Caco-2 (cell line): ENCODE measurements at places on chromosomes 5 and 9. TPM values are rescaled to one million over a fixed set of nuclear protein-coding genes. Genes with fewer than 3 reads are reported as not detected.

DNA sequence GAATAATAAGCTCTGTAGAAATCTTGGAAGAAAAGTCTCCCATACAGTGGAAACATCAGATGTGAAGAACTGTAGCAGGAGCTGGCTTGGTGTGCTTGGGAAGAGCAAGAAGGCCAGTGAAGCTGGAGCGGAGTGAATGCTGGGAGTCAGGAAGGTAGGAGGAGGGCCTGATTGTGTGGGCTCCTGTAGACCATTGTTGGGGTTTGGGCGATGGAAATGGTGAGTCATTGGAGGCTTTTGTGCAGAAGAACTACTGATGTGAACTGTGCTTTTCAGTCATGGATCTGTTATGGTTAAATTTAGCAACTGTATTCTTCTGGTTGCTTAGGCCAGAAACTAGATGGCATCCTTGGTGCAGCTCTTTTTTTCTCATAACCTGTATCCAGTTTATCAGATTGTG lies 2.3 kb downstream of the ICE1 start:
- no peaks in the 10 kb centered on the region for H3K36me3 ChIP-seq
- H3K27me3 ChIP-seq: no peaks in the 10 kb centered on the region
- no peak for DNase-seq
- no peak overlapping the region for H3K27ac ChIP-seq
- no peak overlapping the region for H3K4me3 ChIP-seq
- H3K4me1 ChIP-seq: peaks cover 20% of the 10 kb centered on the region

- H3K36me3 ChIP-seq: no peaks in the 10 kb centered on the region
- no peak overlapping the region for H3K27ac ChIP-seq
- no peak overlapping the region for H3K4me3 ChIP-seq
- no peaks in the 10 kb centered on the region for H3K4me1 ChIP-seq
Observed at GRCh38 chr5:136793300-136793699, 428.0 kb upstream of the TRPC7 start.

GADD45G gene
- 3.7 and 5.4 TPM in 2 replicates for total RNA-seq

DNA sequence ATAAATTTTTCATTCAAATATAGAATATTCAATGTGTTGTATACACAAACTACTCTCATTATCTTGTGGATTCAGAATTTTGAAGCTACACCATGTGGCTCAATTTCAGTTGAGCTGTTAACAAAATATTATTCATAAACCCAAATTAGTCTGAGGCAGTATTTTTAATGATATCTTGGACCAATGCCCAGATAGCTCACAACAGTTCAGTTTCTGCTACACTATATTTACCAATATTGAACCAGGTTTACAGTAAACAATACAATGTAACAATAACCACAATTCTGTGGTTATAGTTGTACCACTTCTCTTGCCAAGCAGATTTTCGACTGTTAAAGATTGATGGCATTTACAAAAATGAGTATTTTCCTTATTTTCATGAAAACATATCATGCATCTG lies 99.9 kb downstream of the SSBP2 start:
- no peak overlapping the region for H3K27ac ChIP-seq
- H3K4me3 ChIP-seq: no peak overlapping the region
- H3K36me3 ChIP-seq: no peaks in the 10 kb centered on the region
- no peaks in the 10 kb centered on the region for H3K4me1 ChIP-seq
- DNase-seq: no peak

DNA sequence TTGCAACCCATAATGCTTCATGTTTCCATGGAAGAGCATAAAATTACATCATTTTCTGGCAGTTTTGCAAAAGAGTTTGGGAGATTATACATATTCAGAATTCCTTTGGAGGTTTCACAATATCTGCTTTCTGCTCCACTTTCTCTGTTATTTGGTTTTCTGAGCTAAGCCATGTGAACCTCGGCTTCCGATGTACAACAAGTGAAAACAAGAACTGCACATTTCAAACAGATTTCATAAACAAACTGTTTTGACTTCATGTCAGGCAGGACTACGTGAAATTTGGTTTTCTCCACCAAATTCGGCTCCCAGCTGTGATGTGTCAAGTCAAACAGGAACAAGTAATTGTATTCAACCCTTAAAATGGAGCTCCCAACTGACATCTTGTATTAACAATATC lies 609.8 kb downstream of the IRX1 start:
- no peaks in the 10 kb centered on the region for H3K27me3 ChIP-seq
- H3K4me1 ChIP-seq: no peaks in the 10 kb centered on the region
- H3K4me3 ChIP-seq: no peak overlapping the region
- no peak overlapping the region for H3K27ac ChIP-seq
- H3K36me3 ChIP-seq: no peaks in the 10 kb centered on the region

SLC6A3 gene
- total RNA-seq: not detected in 2 replicates

DNA sequence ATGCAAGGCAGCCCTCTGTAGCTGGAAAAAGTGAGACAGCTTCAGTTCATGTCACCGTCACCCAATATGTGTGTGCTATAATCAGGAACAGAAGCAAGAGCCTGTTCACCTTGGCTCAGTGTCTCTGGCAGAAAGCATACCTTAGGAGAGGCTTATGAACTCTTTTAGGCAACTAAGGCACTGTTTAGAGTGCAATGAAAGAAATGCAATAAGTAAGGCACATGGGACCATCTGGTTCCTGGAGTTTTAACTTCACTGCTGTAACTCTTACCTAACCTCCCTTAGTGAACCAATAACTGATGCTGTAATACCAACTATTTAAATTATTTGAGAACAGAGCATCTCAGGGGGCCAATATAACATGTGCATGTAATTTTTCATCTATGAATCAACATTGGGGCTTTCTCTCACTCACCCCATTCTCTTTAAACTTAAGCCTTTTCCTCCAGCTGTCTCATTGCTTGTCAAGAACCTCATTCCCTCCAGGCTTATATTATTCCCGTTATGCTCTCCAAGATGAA lies 32.4 kb downstream of the C9 start:
- H3K4me1 ChIP-seq: no peaks in the 10 kb centered on the region
- H3K4me3 ChIP-seq: no peak overlapping the region
- DNase-seq: no peak
- H3K27me3 ChIP-seq: no peaks in the 10 kb centered on the region
- no peak overlapping the region for H3K27ac ChIP-seq

IL13 gene
- total RNA-seq: not detected in 2 replicates

GRCh38 chr5:169258372-169259000 lies 42.5 kb downstream of the SLIT3 start:
- H3K4me3 ChIP-seq: no peak overlapping the region
- no peaks in the 10 kb centered on the region for H3K4me1 ChIP-seq
- H3K27ac ChIP-seq: no peak overlapping the region
- DNase-seq: no peak
- no peaks in the 10 kb centered on the region for H3K27me3 ChIP-seq
- no peaks in the 10 kb centered on the region for H3K36me3 ChIP-seq

DNA sequence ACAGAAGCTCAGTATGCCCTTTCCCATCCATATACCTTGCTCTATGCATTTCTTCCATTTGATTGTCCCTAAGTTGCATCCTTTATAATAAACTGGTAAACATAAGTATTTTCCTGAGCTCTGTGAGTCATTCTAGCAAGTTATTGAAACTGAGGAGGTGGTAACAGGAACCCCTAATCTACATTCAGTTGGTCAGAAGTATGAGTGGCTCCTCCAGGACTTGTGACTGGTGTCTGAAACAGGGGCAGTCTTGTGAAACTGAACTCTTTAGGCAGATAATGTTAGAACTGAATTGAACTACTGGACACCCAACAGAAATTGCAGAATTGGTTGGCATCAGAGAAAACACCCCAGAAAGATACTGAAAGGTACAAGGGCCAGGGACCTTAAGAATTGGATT lies 133.1 kb upstream of the POU5F2 start:
- DNase-seq: no peak
- no peaks in the 10 kb centered on the region for H3K27me3 ChIP-seq
- H3K27ac ChIP-seq: no peak overlapping the region
- H3K36me3 ChIP-seq: no peaks in the 10 kb centered on the region

- no peaks in the 10 kb centered on the region for H3K27me3 ChIP-seq
- no peak overlapping the region for H3K27ac ChIP-seq
- no peak for DNase-seq
- H3K4me3 ChIP-seq: no peak overlapping the region
- no peaks in the 10 kb centered on the region for H3K36me3 ChIP-seq
- no peaks in the 10 kb centered on the region for H3K4me1 ChIP-seq
Observed at GRCh38 chr5:31334061-31334860, 140.8 kb downstream of the CDH6 start.

PCDHA10 gene
- 0.02 and 0.07 TPM in 2 replicates for total RNA-seq

PCDHGA6 gene
- 0.49 and 0.79 TPM in 2 replicates for total RNA-seq

- DNase-seq: no peak
- H3K36me3 ChIP-seq: no peaks in the 10 kb centered on the region
- H3K4me3 ChIP-seq: no peak overlapping the region
Observed at GRCh38 chr5:7377761-7378160, 18.2 kb upstream of the ADCY2 start.

GRCh38 chr9:125467116-125467740 lies 205.6 kb downstream of the GAPVD1 start:
- DNase-seq: no peak
- no peaks in the 10 kb centered on the region for H3K27me3 ChIP-seq
- no peak overlapping the region for H3K4me3 ChIP-seq
- H3K27ac ChIP-seq: no peak overlapping the region
- H3K4me1 ChIP-seq: peaks cover 16% of the 10 kb centered on the region

FCN2 gene
- not detected in 2 replicates for total RNA-seq

DNA sequence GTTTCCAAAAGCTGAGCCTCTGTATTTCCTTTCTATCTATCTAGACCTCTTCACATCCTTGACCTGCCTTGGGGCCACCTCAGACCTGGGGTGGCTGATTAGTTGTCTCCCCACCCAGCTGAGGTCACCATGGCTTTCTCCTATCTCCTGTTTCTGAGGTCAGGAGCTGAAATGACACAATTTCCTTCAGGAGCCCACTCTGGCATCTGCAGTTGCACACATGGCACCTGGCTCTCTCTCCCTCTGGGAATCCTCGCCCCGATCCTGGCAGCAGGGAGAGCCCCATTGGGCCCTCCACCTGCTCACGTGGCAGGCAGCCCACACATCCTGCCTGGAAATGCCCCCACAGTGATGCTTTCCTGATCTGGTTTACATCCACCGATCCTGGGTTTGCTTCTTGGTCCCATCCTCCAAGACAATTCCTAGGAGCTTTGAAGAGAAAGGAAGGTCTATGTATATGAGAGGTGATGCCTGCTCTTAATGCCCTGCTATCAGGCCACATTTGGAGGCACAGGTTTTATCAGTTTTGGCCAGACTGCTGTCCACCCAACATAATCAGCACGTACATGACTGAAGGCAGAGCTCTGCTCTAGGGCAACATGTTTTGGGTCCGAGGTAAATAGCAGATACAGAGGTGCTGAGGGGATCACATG lies 53.7 kb downstream of the MARCHF3 start:
- H3K27ac ChIP-seq: no peak overlapping the region
- H3K36me3 ChIP-seq: no peaks in the 10 kb centered on the region
- H3K27me3 ChIP-seq: no peaks in the 10 kb centered on the region

SLC46A2 gene
- not detected in 2 replicates for total RNA-seq

DNA sequence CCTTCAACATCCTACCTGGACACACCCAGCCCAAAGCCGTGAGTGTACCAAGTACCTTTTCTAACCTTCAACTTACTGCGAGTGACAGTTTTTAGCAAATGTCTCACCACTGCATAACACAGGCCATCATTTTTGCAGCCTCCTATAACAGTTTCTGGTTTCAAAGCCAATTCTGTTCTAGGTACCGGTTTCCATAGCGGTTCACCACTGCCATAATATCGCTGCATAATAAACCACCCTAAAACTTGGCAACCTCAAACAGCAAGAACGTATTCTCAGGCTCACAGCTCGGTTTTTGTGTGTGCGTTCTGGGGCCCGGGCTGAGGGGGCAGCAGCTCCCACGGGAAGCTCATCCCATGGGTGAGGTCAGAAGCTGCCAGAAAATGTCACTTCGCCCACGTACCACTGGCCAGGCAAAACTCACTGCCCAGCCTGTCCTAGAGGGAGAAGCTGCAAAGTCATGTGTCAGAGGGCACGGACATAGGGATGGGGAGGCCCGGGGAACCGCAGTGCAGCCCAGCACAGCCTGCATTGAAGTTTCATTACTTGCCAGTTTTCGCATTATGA lies 15.9 kb upstream of the ADAMTS2 start:
- H3K27me3 ChIP-seq: no peaks in the 10 kb centered on the region; the same call in 1 of the 2 replicates
- no peaks in the 10 kb centered on the region for H3K36me3 ChIP-seq
- no peak overlapping the region for H3K27ac ChIP-seq
- H3K4me3 ChIP-seq: no peak overlapping the region
- no peak for DNase-seq

DNA sequence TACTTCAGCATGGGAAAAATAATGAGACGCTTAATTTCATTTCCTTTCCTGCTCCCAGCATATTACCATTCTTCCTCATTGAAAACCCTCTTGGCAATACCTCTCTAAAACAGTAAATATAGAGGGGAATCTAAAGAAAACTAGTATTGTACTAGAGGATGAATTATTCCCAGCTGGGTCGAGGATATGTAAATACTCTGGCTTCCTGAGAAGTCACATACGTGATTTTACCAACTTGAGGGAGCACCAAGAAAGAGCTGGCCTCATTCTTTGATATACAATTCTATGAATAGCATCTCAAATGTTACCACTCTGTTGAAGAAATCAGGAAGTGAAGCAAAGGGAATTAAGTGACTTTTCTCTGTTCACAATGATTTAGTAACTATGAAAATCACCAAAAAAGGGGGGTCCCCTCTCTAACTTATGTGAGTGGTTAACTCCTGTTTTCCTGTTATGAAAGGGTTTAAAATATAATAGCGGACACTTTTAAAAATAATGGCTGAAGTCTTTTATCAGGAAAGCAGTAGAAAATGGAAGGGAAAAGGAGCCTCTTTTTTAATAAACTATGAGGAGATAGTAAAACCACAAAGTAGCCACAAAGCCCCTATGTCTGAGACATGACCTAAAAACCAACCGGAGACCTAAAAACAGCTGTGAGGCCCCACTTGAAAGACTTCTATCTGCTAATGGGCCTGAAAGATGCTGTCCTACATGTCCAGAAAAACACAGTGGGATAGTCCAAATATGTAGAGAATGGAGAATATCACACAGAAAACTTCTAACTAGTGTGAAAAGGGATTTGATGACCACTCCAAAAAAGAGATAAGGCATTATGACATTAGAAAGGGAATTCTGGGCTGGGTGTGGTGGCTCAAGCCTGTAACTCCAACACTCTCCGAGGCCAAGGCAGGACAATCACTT lies 42.6 kb downstream of the LPAR1 start:
- H3K4me1 ChIP-seq: peaks cover 13% of the 10 kb centered on the region
- H3K27ac ChIP-seq: no peak overlapping the region
- DNase-seq: no peak
- H3K4me3 ChIP-seq: no peak overlapping the region
- H3K27me3 ChIP-seq: no peaks in the 10 kb centered on the region
- no peaks in the 10 kb centered on the region for H3K36me3 ChIP-seq

GRCh38 chr9:16870596-16871335 lies at the start of gene BNC2:
Gene BNC2 (minus strand): TSS chr9:16870670. CDS start chr9:16870648, 22 bp downstream.
- no peak for DNase-seq
- H3K36me3 ChIP-seq: no peaks in the 10 kb centered on the region
- no peak within 1 kb of the TSS for H3K27ac ChIP-seq
- H3K27me3 ChIP-seq: no peaks in the 10 kb centered on the region
- H3K4me3 ChIP-seq: peak within 1 kb of the TSS; percentile 26

AP3B1 gene
- 52.7 and 53.1 TPM in 2 replicates for total RNA-seq

DNA sequence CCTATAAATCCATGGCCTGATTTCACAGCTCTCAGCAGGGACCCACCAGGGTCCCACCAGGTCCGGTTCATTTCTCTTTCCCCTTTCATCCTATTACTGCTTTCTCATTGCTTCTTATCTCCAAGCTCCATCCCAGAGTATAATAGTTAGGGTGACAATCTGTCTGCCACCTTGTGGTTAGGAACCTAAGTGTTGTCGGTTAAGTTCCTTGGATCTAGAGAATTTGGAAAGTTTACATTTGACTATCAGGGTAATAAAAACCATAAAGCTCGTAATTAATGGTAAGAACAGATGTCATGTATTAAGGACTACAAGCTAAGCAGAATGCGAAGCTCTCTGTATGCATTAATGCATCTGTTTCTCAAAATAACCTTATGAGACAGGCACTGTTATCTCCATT lies 259.1 kb downstream of the SH3GL2 start:
- no peaks in the 10 kb centered on the region for H3K36me3 ChIP-seq
- DNase-seq: no peak
- no peaks in the 10 kb centered on the region for H3K27me3 ChIP-seq
- H3K27ac ChIP-seq: no peak overlapping the region

EQTN gene
- total RNA-seq: not detected in 2 replicates
